Activated CD4-positive, alpha-beta T cell treated with anti-CD3 and anti-CD28 coated beads for 36 hours (primary cell): ENCODE measurements at places on chromosomes 11 and 22.

GRCh38 chr11:70005107-70005818 lies 72.9 kb upstream of the ANO1 start:
- DNase-seq: no peak

DNA sequence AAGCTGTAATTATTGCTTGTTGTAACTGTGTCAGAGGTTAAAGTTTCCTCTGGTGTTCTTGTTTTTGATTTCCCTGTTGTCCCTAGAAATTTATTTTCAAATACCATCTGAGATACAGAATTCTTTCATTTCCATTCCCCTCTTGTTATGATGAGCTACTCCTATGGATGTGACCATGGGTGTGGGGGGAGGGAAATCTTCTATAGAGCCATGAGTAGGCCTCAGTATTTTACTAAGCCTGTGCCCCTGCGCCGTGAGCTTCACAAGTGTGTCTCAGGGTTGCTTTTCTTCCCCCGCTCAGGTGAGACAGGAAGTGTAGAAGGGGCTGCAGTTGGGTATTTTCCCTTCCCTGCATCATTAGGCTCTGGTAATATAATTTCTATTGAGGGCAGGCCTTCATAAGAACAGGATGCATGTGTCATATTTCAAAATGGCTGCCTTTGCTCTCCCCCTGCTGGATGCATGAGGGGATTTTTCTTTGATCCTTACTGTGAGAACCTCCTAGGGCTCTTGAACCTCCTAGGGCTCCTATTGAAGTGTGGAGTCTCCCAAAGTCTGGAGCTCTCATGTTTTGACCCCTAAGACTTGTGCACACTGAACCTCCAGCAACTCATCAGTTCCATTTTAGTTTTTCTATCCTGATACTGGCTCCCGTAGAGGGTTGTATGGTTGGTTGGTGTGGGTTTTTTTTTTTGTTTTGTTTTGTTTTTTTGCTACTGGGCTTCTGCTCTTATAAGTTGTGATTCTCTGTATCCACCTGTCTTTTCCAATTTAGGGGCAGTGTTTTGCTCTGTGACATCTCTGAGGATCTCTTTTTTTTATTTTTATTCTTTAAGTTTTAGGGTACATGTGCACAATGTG lies 658.2 kb downstream of the NTM start:
- peak; percentile 26 for DNase-seq

DNA sequence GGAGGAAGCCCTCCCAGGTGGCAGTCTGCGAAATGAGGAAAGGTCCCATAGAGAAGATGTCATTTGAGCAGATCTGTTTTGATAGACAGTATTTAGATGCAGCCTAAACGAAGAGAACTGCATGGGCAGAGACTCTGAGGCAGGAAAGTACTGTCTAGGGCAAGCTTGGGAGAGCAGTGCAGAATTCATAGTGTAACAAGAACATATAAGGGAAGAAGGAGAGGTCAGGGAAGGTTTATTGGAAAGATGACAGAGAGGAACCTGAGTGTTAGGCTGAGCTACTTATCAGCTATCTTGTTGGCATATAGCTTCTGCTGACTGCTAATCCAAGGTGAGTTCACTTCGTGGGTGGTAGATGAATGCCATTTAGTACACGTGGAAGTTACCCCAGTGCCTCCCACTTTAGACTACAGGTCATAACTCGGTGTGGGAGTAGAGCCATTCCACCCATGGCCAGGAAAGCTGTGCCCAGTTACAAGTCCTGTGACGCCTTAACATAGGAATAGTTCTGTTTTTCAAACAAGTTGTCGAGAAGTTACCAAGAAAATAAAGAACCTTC lies 99.5 kb downstream of the DBX1 start:
- no peak for DNase-seq

DNA sequence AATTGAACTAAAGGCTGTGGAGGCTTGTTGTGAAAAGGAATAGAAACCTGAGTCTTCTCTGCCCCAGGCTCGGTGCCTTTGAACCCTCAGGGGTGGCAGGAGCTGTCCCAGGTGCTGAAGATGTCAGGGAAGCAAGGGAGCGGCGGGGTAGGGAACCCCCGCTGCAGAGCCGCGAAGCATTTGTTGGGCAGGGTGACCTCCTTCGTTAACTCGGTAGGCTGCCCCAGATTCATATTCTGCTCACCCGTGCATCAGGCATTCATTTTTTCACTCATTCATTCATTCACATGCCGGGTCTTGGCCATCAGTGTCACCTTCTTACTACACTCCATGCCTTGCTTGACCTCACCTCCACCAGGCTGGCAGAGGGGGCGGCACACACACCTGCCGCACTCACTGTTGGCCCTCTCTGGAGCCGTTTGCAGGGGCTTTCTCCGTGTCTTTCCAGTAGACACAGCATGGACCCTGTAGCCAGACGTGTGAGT lies 618.9 kb downstream of the BRD1 start:
- DNase-seq: peak; percentile 20

DNA sequence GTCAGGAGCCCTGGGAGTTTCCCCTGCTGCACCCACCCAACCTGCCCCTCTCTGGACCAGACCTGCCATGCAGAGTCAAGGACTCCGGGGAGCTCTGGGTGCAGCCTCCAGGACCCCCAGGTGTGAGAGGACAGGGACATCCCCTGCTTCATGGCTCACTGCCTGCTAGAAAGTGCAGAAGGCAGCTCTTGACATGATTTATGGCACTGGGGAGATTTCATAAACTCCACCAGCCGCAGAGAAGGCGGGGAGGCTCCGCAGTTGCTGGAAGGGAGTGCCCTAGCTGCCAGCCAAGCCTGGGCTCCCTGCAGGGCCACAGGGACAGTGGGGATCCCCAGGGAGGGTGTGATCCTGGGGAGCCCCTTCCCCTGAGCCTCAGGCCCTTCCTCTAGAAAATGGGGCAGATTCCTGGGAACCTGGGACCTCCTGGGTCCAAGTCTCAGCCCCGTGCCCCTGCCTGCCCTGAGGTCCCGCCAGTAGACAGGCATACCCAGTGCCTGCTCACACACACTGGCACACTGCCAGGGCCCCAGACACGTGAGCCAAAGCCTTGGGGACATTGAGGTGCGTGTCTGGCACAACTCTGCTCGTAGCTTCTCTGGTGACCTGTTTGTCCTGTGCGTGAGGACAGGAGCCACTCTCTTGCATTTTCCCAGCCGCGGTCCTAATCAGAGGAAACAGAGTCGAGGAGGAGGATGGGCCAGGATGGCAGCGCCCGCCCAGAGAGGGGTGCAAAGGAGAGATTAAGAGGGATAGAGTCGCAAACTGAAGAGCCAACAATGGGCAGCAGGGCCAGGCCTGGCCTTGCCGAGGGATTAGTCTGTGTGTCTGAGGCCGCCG lies 13.8 kb downstream of the CABP7 start:
- no peak for DNase-seq

DNA sequence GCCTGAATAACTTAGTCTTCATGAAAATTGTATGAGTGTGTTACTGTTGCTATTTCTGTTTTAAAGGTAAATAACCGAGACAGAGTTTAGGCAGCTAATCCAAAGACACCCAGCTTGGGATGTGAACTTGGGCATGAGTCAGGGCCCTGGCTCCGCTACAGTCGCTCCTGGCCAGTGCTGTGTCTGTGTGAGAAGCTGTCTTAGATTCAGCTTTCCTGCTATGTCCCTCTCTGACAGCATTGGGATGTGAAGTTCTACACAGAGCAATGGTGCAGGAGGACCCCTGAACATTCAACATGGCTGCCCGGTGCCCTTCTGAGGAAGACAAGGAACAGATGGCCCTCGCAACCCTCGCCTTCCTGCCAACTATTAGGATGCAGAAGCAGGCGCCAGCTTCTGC lies 49.4 kb downstream of the GALNT18 start:
- no peak for DNase-seq

DNA sequence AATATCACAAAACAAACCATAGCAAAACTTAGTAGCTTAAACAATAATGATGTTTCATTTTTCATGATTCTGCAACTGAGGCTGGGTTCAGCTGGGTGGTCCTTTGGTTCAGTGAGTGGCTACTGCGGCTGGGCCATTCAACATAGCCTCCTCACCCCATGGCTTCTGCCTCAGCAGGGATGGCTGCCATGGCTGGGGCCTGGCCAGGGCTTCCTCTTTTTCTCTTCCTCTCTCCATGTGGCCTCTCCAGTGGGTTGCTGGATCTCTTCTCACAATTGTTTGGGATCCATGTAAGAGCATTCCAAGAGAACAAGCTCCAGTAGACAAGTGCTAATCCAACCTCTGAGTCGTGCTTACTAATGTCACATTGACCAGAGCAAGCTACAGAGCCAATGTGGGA lies 248.6 kb upstream of the PLET1 start:
- no peak for DNase-seq

DNA sequence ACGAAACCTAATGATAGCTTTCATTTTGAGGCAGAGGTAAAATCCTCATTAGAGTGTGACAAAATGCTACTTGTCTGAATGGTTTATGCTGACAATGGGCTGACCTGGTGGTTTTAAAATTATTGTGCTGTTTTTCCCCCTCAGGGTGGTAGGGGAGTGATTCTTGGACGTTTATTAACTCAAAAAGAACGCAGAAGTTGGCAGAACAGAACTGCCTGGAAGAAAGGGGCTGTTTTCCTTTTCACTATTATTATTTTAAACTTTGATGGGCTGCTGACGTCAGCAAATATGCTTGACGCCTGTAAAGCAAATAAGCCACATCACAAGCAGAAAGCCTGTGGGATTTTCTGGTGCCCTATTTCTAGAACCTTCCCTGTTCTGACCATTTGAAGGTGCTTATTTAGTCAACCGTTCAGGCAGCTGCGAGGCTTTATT lies 4.0 kb downstream of the RASSF10 start:
- no peak for DNase-seq

DNA sequence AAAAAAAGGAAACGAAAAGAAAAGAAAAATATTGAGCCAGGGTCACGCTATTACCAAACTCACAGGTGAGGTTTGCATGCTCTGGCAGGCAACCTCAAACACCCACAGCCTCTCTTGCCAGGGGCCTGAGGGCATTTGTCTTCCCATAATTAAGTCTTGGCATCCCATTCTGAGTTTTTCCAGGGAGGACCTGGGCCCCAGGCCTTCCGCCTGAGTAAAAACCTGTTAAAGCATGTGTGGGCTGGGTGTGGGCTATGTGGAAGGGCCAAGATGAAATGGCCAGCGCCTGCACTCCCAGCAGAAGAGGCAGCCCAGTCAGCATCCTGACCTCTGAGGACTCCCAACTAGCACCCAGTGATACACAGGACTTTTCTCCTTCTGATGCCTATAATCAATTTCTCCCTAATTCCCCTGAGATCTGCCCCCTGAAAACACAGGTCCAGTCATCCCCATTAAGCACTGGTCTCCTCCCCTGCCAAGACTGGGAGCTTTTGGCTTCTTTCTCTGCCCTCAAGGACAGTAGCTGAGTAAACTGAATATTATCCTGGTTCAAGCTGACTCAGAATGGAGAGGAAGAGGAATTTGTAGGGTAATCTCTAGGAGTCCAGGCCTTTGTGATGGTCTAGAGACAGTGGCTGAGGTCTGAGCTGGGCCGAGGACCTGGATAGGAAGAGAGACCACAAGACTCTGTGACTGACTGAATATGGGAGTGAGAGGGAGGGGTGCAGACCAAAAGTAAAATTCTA lies 35.6 kb upstream of the ACER3 start:
- no peak for DNase-seq

DNA sequence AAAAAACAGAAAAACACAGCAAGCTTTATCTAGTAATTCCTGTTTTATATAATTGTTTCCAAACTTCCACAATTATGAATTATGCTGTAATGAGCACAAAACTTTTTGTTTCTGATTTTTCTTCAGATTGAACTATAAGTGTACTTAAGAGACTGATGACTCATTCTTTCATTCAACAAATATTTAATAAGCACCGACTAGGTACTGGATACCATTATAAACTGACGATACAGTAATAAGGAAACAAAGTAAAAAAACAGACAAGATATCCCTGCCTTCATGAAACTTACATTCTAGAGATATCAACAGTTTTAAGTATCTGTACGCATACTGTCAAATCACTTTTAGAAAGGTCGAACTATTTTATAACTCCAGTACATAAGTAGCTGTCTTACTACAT lies 78.6 kb downstream of the ME3 start:
- DNase-seq: no peak

GRCh38 chr11:130151196-130151595 lies 8.4 kb upstream of the ST14 start:
- DNase-seq: no peak

DNA sequence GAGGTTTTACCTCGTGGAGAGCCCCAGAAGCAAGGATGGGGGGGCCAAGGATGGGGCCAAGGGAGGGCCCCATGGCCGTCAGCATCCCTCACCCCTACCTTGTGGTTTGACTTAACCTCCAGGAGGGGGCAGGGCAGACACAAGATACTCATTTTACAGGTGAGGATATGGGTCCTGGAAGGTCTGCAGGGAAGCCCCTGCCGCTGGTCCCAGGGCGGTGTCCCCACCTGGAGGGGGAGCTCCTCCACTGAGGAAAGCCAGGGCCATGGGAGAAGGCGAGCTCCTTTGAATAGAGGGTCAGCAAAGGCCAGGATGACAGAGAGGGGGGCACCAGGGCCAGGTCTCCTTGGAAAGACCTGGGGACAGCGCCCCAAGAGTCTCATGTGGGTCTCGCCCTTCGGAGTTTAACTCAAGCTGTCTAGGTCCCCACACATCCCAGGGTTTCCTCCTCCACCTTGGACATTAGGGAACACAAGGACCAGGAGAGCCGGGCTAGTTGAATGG lies 5.9 kb upstream of the ADORA2A start:
- DNase-seq: peak; percentile 67

DNA sequence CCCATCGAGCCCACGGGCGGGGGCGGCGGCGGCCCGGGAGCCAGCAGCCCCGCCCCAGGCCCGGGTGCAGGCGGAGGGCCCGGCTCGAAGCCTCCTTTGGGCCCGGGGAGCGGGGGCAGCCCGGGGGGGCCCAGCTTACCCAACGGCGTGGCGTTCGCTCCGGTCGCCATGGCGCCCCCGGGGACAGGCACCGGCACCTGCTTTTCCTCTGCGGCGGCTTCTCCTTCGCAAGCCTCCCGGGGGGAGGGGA lies 194 bp downstream of the SF1 start:
- DNase-seq: no peak

DNA sequence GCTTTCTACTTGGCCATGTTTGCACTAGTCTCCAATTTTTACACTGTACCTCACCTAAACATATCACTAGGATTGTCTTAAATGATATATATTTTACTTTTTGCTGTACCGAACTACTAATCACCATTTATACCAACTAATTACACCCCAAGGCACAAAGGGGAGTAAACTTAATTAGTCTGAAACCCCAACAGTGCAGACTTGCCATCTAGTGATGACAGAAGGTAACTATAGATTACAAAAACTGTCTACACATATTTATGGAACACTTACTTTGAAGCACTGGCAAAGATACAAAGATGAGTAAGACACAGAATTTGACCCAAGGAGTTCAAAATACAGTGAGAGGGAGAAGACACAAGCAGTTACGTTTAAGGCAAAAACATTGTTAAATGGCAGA lies 139.7 kb downstream of the CNTN5 start:
- DNase-seq: no peak

- no peak for DNase-seq
Measured at GRCh38 chr11:70734379-70734778, 336.1 kb downstream of the CTTN start.

DNA sequence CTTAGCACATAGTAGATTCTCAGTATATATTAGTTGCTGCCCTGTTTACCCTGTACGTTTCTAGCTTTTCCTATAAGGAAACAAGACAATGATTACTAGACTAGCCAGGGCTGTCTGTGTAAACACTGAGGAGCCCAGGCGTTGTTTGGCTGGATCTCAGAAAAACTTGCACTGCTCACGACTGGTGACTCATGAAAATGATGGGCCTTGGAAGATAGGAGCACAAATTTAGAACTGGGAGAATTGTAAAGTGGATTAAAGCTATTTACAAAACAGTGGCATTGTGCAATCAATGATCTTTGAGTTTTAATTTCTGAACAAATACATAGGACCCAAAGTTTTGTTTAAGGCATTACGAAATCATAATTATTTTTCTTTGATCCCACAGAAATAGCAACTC lies 276.9 kb downstream of the FAM76B start:
- no peak for DNase-seq

GRCh38 chr11:12089473-12089872 lies 20.9 kb upstream of the MICAL2 start:
- no peak for DNase-seq
